ENCODE measurements at places on chromosomes 1 and 21.

- DNase-seq: no peak
Measured at GRCh38 chr1:180535418-180535999, 23.3 kb upstream of the OVAAL start.

GRCh38 chr1:224739303-224739996 lies 123.3 kb downstream of the CNIH3 start:
- DNase-seq: no peak

DNA sequence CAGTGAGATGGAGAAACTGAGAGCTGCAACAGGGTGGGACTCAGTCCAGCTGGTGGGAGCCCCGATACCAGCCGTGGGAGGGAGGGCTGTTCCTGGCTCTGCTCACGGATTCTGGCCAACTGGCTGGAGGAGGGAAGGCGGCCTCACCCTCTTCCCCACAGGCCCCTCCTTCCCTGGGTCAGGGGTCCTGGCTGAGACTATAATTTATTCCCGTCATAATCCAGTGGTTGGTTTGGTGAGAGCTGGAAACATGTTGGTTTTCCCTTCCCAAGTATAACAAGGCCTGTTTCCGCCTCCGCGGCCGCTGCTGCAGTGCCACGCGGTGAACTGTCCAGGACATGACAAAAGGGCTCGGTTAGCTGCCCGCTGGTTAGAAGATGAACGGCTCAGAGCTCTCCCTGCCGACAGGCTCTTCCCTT lies 10.0 kb downstream of the PTPRF start:
- peak; percentile 53 for DNase-seq

- no peak for DNase-seq
Measured at GRCh38 chr1:15168479-15168878, 14.9 kb downstream of the TMEM51 start.

DNA sequence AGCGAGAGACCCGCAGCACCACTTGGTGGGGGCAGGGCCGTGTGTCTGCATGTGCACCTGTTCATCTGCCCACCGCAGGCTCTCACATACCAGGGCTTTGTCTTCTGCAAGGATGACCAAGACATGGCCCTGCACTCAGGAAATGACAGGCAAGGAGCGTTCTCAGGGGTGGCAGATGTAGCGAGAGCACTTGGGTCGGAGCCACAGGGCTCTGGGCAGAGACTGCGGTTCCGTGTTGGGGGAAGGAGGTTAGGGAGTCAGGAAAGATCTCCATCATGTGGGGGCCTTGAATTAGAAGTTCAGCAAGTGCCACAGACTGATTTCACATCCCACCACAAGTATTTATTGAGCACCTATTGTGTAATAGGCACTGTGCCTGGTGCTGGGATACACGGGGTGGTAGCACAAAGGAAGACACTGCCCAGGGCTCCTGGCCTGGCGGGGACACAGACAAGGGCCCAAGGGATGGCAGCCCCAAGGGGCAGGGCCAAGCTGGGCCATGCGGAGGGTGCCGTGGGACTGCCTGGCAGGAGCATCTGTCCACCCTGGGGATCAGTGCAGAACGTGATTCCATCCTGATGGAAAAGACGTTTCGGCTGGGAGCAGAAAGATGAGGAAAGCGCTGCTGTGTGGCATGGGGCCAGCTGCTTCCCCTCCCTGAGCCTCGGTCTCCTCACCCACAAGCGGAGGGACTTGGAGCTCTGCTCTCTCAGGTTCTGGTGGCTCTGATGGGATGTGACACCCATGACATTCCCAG lies 11.4 kb upstream of the SPSB1 start:
- DNase-seq: peak; percentile 40

DNA sequence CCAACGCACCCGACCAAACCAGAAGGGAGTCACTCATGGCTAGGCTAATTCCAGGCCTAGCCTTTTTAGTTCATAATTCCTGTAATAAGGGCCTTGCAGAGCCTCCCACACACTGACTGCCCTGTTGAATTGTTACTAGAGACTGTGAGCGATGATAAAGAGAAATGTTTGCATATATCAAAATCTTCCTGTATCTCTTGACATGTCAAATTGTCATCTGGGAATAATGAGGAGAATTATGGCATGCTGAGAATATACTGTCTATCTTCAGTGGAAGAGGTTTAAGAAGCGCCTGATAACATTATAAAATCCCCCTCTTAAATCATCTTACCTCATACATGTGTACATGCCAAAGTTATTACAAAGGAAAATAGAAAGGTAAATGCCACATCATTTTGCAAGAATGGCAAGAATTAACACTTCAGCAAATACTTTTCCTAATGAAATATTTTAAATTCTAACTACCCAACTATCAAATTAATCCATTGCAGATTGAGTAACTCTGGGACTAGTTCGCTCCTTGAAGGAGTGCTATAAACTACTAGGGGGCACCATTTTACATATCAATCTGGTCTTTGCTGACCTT lies 144.1 kb downstream of the CENPF start:
- DNase-seq: no peak

DNA sequence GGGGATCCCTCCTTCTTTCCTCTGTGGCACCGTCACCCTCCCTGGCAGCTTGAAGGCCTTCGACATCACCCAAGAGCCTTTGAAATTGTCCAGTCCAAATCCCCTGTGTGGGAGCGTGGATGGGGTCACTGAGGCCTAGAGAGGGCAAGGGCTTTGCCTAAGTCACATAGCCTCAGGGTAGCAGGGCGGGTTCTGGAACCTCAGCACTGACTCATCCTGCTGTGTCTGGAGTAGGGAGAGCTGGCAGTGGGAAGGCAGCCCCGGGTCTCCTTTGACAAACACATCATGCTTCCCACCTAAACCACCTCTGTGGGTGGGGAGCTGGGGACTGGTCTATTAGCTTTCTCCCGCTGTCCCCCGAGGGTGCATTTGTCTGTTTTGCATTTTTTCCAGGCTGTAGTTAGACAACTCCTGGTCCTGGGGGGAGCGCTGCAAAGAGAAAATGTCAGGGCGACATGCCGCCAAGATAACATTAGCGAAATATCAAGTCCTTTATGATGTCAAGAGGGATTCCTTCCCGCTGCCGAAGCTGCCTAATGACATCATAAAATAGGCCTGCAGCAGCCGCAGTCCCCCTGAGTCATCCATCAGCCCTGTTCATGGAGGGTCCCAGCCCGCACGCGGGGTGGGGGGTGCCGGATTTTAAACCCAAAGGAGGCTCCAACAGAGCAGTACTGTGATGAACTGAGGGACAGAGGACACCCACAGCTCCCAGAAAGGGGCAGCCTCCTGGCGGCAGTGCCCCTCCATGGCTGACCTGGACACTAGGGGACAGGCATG lies 77.0 kb upstream of the POU3F1 start:
- no peak for DNase-seq

GRCh38 chr1:173148971-173149370 lies 58.2 kb downstream of the TNFSF4 start:
- DNase-seq: no peak

DNA sequence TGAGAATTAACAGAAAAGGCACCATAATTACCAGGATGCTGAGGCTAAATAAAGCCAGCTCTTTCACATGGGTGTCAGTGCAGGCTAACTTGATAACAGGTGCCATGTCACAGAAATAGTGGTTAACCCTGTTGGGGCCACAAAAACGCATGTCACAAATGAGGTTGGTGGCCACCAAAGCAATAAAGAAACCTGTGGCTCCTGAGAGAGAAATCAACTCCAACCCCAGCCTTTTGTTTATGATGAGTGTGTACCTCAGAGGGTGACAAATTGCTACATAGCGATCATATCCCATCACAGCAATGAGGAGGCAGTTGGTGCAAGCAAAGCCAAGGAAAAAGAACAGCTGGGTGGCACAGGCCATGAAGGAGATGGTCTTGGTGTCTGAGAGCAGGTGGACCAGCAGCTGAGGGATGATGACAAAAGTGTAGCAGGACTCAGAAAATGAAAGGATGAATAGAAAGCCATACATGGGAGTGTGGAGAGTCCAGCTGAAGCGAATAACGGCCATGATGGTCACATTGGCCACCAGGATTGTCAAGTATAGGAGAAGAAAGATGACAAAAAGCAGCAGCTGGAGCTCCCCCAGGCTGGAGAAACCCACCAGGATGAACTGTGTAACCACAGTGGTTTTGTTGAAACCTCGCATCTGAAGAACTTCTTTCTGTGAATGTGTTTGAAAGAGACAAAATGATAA lies at the start of gene OR10T2:
OR10T2 (minus strand) TSS at position 649 of the 697 bp plus-strand sequence; CDS start at position 649, 0 bp downstream.
- no peak for DNase-seq

GRCh38 chr1:157086299-157086698 lies 13.3 kb downstream of the ETV3L start:
- no peak for DNase-seq

DNA sequence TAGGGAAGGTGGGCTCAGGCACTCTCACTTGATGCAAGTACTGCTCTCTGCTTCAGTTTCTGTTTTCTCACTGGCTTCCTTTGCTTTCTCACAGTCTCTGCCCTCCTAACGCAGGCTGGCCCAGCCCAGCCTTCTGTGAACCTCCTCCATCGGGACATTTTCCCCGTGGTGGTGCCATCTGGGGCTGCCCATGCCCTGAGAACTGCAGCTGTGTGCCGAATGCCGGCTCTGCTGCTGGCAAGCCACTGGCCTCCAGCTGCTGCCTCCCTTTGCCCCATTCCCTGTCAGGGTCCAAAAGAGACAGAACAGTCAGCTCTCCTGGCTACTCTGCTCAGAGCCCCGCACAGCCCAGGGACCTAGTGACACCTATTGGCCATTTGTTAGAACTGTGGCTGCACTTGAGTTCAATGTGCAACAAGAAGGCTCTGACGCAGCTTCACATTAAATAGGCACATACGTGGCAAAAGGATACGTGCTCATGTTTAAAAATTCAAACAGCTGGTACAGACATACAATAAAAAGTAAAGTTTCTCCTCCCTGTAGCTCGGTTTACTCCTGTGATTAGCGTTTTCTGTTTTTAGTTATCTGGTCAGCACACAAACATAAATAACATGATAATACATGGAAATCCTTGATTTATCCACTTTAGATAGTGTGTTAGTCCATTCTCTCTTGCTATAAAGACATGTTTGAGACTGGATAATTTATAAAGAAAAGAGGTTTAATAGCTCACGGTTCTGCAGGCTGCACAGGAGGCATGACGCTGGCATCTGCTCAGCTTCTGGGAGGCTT lies 46.6 kb downstream of the FCRL5 start:
- DNase-seq: peak; percentile 76

- no peak for DNase-seq
Measured at GRCh38 chr21:44556879-44557278, 1.7 kb downstream of the KRTAP10-3 start.

GRCh38 chr1:54157401-54157800 lies 4.6 kb upstream of the CDCP2 start:
- no peak for DNase-seq

GRCh38 chr1:245481261-245481660 lies 326.5 kb downstream of the KIF26B start:
- DNase-seq: no peak

GRCh38 chr1:247317702-247318101 lies 14.0 kb downstream of the ZNF496 start:
- DNase-seq: no peak

- no peak for DNase-seq
Measured at GRCh38 chr1:86137436-86137835, 19.1 kb downstream of the COL24A1 start.

DNA sequence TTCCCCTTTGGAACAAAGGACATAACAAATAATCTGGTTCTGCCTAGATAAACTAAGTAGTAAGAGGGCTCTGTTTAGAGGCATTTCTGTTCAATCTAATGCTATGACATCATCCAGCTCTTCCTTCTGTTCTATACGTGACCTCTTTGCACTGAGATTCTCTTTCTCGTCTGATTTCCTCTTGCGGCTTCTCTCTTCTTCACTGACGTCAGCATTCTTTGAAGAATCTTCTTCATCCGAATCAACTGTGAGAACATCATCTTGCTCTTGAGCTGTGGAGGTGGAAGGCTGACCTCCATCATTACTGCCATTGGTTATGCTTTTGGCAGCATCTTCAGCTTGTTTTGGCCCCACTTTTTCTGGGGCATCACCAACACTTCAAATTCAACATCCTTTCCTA lies 130.4 kb downstream of the HS2ST1 start:
- no peak for DNase-seq

DNA sequence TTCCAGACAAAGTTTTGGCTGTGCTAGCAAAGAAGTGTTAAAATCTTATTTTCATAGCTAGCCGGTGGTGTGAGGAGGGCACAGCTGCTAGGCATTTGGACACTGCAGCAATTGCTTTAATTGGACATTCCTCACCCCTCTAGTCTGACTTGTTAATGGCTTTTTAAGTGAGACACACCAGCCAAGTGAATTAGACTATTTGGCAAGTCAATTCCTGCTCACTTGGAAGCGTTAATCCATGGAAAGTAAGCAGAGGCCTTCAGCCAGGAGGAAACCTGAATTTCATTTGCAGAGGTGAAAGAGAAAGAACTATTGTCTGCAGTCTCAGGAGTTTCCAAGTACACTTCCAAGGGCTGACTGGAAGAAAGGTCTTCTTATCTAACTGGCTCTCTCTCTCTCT lies 175.7 kb downstream of the ST6GALNAC3 start:
- no peak for DNase-seq

- DNase-seq: no peak
Measured at GRCh38 chr1:100861379-100861778, 33.3 kb downstream of the EXTL2 start.

DNA sequence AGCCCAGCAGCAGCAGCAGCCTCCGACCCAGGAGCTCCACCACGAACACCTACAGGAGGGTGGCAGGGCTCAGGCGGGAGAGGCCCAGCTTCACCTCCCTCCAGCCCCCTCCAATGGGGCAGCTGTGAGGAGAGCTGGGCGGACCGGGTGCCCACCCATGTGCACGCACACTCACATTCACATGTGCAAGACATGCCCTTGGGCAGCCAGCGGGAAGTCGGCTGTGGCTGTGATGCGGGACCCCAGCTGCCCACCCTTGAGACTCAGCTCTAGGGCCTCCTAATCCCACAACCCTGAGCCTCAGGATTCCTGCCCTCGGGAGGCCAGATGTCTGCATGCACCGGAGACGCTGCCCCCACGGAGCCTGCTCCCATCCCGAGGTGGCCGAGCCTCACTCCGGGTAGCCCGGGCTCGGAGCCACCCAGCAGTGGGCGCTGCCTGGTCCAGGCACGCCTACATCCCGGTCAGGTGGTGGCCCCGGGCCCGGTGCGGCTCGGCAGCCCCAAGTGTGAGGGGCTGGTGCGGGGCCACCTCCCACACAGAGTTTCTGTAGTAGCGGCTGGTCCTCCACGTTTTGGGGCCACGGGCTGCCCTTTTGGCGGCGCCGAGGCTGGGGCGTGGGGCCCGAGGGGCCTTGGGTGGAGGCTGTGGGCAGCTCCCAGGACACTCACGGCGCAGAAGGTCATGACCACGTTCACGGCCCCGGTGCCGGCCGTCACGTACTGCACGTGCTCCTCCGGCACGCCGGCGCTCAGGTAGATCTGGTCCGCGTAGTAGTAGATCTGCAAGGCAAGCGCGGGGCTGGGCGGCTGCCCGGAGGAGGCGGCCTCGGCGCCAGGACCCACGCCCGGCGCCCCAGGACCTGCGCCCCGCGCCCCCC lies 12.9 kb upstream of the SLC2A7 start:
- DNase-seq: no peak

GRCh38 chr1:179142889-179143299 lies 61.0 kb downstream of the TOR3A start:
- DNase-seq: no peak

DNA sequence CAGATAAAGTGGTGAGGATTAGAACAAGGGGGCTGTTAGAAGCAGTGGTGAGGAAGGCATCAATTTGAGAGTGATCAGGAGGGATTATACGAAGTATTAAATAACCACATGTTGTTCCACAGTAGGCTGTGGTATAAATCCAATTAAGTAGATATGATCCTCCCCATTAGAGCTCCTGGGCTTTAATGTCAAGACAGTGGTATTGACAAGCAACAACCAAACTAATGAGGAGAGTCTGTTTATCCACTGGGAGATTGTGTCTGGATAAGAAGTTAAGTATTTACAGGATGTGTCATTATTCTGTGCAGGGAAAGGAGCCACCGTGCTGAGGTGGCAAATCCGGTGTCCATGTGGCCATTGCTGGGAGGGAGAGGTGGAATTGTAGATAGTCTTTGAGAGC lies 5.8 kb downstream of the ACTN2 start:
- DNase-seq: no peak

Measured in mucosa of descending colon (tissue), 3 donors.